Anterior cingulate cortex (tissue), 58 donors: ENCODE measurements at places on chromosomes 12 and 14.
A peak's percentile ranks its signal among the peaks of the same experiment; 100 is the strongest.

DNA sequence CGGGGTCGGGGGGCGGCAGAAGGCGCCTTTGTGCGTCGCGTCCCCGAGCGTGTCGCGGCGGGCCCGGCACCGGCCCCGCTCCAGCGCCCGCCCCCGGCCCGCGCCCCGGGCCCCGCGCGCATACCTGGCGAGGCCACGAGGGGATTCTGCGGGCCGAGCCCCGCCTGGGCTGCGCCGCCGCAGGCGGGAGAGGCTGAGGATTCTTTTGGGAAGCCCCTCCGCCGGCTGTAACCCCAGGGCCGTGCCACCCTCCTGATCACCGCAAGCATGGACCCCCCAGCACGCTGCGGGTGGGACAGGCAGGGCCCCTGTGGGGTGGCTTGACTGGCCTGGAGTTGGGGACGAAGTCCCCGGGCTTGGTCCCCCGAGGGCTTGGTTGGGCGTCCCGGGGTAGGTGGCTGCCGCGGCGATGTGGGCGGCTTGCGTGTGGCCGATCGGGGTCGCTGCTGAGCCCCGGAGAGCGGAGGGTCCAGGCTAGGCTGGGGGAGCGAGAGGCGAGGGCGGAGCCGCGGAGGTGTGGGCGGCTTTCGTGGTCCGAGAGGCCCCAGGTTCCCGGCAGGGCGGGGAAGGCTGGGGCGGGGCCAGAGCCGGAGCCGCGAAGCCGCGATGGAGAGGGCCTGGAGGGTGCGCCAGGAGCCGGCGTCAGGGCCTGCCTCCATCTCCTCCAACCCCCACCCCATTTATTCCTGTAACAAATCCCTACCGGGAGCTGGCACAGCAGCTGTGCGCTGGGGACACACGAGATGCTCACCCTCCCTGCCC, 28.4 kb upstream of the GPR132 start:
- DNase-seq, result no peak

DNA sequence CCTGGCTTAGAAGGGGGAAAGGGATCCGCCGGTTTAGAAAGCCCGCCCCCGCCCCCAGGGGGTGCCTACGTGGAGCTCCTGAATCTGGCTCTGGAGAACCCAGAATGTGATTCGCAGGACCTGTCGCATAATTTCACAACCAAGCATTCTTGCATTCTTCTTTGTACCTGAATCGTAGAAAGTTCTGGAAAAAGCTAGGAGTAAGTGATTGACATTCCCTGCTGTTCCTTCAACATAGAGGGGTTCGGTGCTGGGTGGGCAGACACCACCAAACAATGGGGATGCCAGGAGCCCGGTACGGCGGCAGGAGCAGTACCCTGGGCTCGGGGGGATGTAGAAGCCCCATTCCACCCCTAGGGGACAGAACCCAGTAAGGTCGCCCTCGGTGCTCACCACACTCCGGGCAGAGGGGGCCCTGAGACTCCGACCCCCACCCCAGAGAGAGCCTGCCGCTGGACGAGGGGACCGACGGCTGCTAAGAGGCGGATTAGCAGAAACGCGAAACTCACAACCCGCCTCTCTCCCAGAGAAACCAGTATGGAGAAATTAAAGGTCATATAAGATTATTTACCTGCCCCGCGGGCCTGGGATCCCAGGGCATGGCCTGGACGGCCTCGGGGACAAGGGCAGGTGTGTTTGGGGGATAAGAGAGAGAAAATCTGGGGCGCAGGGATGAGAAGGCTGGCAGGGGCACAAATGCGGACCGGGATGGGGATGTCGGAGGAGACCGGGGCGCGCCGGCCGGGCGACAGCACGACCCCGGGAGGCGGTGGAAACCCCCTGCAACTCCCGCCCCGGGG, 520 bp downstream of the CSRP2 start:
- DNase-seq, result peak; percentile 32

DNA sequence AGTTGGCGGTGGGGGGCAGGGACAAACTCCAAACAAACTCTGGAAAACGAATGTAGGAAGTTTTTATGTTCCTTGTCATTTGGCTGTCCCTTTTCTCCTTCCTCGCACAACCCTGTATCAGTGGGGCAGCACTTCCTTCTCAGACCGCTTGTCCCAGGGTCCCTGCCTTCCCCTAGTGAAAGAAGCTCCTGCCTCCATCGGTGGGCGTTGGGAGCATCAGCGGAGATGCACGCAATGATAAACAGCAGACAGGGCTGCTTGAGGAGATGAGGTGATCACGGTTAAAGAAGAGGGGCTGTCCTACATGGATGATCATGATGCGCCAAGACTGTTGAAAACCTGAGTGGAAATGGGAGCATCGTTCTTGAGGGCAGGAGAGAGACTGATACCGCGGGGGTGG, 620 bp downstream of the C1S start:
- DNase-seq, result no peak

DNA sequence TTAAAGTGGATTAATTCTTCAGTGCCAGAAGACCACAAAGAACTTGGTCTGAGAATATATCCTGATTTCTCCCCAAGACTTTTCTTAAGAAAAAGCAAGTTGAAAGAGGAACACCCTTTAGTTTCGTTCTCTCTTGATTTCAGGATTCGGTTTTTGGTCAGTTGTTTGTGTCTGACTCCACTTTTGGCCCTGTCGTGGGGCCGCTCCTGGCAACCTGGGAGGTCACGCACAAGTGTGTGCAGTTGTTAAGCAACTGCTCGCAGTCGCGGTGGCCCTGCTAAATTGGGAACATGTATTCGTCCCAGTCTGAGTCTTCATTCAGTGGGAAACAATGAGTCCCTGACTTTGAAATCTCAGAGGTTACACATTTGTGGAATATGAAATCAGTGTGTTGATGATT, 68.7 kb downstream of the RGS6 start:
- no peak for DNase-seq

GRCh38 chr12:27555361-27555760, 31.4 kb downstream of the PPFIBP1 start:
- DNase-seq, result no peak

DNA sequence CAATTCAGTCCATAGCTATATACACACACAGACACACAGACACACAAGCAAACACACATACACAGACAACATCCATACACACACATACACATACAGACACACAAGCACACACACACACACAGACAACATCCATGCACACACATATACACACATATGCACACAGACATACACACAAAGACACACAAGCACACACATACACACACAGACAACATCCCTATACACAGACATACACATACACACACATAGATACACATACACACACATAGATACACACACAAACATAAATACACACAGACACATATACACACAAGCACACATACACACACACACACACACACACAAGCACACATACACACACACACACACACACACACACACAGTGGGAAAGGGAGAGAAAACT, 254.8 kb downstream of the VRK1 start:
- no peak for DNase-seq

GRCh38 chr12:53579545-53579955, 46.6 kb downstream of the ATF7 start:
- no peak for DNase-seq

- DNase-seq, result no peak
Observed at GRCh38 chr12:15446807-15447206, 124.5 kb downstream of the PTPRO start.

DNA sequence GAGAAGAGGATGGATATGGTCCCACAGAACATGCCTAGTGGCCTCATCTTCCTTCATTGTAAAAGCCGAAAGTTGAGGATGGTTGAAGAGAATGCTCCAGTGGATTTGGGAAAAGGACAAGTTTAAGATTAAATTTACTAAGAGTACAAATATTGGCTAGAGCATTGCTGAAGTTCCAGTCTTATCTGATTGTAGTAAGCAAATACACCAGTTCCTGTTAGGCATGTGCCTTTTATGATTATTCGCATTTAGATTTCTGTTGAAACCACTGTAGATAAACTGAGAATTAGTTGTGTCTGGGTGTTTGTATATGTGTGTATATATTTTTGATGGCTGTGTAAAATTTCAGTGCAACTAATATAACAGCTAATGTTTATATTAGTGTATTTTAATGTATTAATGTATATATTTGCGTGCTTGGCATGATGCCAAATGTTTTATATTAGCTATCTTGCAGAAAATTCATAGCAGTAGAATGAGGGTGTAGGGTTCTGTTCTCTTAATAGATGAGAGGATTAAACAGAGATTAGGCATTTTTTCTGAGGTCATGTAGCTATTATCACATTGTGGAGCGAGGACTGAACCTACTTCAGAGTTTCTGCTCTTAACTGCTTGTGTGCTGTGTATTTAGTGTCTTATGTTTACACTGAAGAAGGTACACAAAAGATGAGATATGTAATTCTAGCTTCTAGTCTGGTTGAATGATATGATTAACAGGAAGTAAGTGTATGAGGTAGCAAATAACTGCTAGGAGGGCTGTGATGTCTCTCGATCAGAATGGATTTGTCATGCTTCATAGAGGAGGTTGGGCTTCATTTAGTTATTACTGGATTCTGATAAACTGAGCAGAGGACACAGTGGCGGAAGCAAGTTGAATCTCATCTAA, 21.1 kb downstream of the FKBP3 start:
- no peak for DNase-seq

- DNase-seq, result no peak
Observed at GRCh38 chr12:96107236-96107635, 71.8 kb upstream of the LTA4H start.

- no peak for DNase-seq
Observed at GRCh38 chr14:85883966-85884365, 354.0 kb downstream of the FLRT2 start.

DNA sequence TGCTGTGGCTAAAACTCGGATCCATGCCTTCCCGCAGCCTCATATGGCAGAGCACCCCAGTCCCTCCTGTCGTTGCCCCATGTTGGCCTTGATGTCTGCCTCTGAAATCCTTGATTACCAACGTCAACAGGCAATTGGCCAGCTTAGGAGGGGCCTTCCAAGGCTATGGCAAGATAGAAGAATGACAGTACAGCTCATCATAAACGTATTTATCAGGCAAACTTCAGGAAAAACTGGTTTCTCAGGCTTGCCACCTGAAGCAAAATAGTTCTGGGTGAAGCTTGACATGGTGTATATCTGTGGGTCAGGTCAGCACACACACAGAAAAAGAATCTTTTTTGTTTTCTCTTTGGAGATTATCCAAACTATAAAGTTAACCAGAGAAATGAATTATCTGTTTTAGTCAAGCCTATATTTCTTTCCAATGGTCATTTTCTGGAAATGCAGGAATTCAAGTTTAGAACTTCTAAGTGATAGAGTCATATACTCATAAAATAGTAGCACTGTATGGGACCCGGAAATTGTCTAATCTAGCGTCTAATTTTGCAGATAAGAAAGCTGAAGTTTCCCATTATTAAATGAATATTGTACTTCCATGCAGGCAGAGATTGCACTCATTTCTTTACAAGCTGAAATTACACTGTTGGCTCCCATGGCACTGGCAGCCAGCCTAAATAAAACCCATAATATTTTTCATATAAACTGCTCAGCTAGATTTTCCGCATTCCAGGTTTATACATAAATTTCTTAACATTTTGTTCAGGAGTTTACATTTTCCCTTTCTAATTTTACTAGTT, 24.4 kb upstream of the DUSP16 start:
- no peak for DNase-seq

- DNase-seq, result no peak
Observed at GRCh38 chr12:71472441-71472911, 32.9 kb downstream of the LGR5 start.

GRCh38 chr14:104510794-104511611, 68.6 kb upstream of the C14orf180 start:
- peak; percentile 56 for DNase-seq

- DNase-seq, result no peak
Observed at GRCh38 chr12:101470939-101471338, 4.2 kb upstream of the SPIC start.

GRCh38 chr12:96872961-96873360, 34.1 kb upstream of the NEDD1 start:
- no peak for DNase-seq

DNA sequence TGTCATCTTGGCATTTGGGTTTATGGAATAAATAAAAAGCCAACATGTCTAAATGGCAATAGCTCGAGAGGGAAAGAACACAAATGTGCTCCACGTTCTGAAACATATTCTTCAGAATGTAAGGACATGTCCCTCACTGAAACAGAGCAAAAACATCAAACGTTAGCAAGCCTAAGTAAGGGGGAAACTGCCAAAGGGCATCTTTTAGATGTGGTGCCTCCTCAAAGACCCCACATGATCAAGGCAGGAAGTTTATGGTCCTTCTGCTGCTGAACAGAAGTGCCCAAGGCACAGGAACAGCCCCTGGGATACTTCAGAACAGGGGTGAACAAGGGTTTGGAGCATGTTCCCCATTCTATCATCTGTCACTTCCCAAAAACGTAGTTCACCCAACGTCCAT, 227.0 kb downstream of the ANO2 start:
- no peak for DNase-seq

DNA sequence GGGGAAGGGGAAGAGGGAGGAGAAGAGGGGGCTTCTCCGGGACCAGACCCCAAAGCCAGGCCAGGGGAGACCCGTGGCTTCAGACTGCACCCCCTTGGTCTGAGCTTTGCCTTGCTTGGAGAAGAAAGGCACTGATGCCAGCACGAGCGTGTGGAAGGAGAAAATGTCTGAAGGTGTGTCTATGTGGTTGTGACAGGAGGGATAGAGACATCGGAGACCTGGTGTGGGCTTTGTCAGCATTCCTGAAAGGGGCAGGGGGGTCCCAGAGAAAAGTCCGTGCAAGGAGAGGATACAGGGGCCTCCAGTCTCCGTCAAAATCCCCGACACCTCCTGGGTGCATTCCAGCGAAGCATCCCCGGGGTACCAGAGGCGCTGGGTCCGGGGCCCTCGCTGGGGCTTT, 139.0 kb upstream of the LHX5 start:
- no peak for DNase-seq

- no peak for DNase-seq
Observed at GRCh38 chr14:66717561-66718140, 209.7 kb downstream of the GPHN start.

GRCh38 chr12:13223179-13223804, 26.8 kb downstream of the EMP1 start:
- DNase-seq, result no peak

- no peak for DNase-seq
Observed at GRCh38 chr14:101017806-101018560, 114.5 kb upstream of the RTL1 start.

- DNase-seq, result no peak
Observed at GRCh38 chr12:105257321-105257728, 21.4 kb upstream of the APPL2 start.

DNA sequence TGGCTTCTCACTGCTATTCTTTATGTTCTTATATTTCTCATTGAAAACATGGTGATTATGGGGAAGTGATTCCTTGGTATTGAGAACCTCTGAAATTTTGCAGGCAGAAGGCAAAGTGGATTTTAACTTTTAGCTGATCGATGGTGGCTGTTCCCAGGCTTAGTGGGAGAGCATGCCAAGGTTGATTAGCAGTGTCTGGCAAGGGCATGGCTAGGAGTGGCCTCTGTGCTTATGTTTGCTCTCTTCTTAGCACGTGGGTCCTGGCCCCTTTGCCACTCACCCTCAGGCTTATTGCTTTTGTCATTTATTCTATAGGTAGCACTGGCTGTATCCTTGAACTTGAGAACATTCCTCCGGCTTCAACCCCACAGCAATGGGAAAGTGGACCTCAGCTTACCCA, 2.1 kb downstream of the MVK start:
- no peak for DNase-seq

- no peak for DNase-seq
Observed at GRCh38 chr14:41606282-41606531, 469 bp upstream of the LRFN5 start.
